ENCODE measurements at places on chromosomes 1 and 21.

- DNase-seq, result peak; percentile 91
These were observed 7.6 kb upstream of the IL22RA1 start for GRCh38 chr1:24150234-24151174.

DNA sequence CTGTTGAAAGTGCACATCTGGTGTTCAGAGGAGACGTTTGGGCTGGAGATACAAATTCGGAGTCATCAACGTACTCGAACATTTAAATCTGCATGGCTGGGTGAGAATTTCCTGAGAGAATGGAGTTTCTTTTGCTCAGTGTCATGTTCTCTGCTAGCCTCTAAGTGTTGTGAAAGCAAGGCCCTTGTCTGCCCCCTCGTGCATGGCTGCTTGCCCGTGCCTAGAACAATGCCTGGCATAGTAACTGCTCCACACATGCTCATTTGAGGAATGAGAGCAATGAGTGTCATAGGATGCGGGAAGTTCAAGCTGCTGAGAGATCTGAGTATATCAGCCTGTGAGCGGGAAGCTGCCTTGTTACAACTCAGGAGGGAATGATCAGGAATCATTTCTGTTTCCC is 171.1 kb upstream of the CSF3R start:
- no peak for DNase-seq

- DNase-seq, result no peak
These were observed 624.4 kb upstream of the PLXNA2 start for GRCh38 chr1:208868554-208868953.

- no peak for DNase-seq
These were observed 17.7 kb downstream of the FAF1 start for GRCh38 chr1:50942334-50942733.

DNA sequence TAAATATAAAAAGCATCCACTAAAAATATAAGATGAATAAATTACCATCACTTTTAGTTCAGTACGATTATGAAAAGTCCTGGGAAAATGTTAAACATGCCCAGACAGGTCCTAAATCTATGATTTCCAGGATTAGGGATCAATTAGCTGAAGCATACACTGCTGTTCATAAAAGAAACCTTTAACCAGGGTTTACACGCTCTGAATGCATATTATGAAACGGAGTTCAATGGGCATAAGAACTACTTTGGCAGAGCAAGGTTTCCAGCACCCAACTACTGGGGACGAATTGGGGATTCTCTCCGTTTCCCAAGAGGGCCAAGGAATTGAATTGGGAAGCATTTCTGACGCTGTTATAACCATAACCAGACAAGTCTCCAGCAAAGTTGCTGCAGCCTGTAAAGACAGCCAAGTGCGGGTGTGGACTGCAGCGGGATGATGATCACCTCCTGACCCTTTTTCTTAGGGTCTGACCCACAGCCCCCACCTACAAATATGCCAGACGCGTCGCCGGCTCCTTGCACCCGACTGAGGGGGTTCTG is 1.6 kb downstream of the SLC30A1 start:
- no peak for DNase-seq

GRCh38 chr1:59329412-59330053 is 32.6 kb downstream of the FGGY start:
- no peak for DNase-seq

DNA sequence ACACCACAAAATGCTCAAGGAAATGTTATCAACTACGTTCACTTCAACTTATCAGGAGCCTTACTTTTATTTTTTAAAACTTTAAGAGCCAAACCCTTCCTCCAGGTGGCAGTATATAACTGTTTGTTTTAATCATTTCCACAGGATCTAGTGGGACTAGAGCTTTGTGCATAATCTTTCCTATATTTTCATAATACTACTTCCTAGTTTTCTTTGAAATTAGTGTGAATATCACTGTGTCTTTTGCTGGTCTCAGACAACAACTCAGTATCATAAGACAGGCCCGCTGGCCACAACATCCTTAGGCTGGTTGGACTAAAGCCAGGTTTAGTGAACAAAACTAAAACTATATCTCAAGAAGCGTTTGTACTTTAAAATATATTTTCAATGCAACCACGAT is 145.5 kb downstream of the TIAM1 start:
- DNase-seq, result no peak

DNA sequence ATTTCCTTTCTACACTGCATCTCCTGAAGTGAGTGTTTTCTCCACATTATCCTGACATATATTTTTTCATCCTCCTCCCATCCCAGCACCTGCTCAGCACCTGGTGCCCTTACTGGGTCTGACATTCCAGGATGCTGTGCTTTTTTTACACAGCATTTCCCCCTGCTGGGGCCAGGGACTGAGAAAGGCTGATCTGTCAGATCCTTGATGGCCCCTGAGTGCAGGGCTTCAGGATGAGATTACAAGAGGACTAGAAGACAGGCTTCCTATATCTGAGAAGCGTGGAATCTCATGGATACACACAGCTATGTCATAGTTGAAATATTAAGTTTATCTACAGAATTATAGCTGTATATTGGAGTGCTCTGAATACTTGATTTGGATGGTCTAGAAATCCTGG is 24.4 kb downstream of the RCAN1 start:
- no peak for DNase-seq

GRCh38 chr21:31218830-31219608 is 125.0 kb downstream of the TIAM1 start:
- no peak for DNase-seq

GRCh38 chr1:159986093-159986492 is 32.1 kb upstream of the SLAMF9 start:
- no peak for DNase-seq

- no peak for DNase-seq
These were observed 9.0 kb downstream of the RPF1 start for GRCh38 chr1:84488107-84488506.

GRCh38 chr21:37936010-37936785 is 19.9 kb upstream of the KCNJ6 start:
- no peak for DNase-seq

DNA sequence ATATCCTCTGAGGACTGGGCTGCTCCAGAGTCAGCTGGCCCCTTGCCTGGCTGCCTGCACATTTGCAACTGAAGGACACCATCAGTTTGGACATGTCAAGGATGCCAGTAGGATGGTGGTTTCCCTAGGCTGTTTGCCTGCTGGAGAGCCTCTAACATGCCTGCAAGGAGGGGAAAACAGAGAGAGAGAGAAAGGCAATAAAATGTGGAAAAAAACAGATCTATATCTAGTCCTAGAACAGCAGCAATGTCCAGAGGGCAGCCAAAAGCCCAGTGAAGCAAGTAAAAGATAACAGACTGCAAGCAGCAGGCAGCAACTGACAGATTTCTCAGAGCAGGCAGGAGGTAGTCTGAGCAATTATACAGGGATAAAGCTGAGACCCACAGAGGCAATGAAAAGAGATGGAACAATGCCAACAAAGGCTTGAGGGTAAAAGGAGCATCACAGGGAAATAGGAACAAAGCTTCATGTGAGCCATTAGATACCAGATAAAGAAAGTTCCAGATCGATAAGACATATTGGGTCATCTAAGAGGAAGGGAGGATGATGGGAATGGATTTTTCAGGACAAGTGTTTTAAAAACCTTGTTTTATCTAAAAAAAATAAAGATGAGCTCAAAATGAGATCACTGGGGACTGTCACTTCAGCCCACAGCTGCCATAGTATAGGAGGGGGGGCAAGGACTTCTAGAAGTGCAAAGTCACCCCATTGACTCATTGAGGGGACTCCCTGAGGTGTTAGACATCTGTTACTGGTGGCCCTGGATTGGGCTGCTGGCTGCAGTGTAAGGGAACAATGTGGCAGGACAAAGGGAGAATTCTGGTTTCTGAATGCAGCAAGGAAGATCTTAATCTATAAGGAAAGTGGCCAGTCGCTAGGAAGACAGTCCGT is 38.6 kb upstream of the GADD45A start:
- DNase-seq, result no peak

- no peak for DNase-seq
These were observed 83.4 kb downstream of the ATF6 start for GRCh38 chr1:161849518-161849917.

GRCh38 chr1:40638097-40639036 is 27.1 kb downstream of the RIMS3 start:
- no peak for DNase-seq

GRCh38 chr21:23008601-23009202 is 2010.5 kb downstream of the NCAM2 start:
- no peak for DNase-seq

GRCh38 chr21:37342046-37342632 is 24.4 kb upstream of the DYRK1A start:
- no peak for DNase-seq

GRCh38 chr1:246213502-246213901 is 293.6 kb downstream of the SMYD3 start:
- no peak for DNase-seq

- DNase-seq, result no peak
These were observed 115.6 kb upstream of the KAZN start for GRCh38 chr1:14482784-14483450.

GRCh38 chr1:145972580-145972979 is 8.1 kb downstream of the POLR3GL start:
- DNase-seq, result no peak

DNA sequence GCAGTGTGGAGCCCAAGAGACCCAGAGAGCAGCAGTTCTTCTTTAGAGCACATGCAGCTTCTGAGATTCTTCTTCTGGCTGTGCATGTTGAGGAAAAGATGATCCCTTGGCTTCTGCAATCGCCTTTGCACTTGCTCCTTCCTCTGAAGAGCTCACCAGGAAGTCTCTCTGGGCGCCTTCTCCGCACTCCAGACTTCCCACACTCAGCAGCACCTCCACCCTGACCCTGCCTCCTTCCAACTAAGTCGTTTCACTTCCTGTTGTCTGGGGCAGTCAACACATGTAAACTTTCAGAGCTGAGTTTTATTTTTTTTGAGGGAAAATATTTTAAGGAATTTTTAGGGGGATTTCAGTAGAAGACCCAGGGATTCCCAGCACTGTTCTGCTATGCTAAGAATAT is 73.4 kb upstream of the F3 start:
- no peak for DNase-seq

DNA sequence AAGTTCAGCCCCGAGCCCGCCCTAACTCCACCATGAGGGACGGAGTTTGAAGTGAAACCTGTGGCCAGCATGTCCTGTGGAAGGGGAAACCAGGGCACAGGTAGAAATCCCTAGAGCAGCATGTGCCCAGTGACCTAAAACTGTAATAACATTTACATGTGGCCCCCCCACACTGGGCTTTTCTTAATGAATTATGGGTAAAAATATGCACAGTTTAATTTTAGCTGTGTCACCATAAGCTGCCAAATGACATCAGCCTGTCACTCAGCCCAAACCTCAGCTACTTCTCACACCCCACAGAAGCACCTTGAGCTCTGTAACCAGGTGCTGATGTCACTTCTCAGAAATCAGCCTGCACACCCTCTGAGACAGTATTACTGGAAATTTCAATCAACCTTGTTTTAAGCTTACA is 50.0 kb upstream of the SLC19A1 start:
- DNase-seq, result peak; percentile 80

GRCh38 chr1:22117238-22117637 is 25.7 kb downstream of the WNT4 start:
- no peak for DNase-seq

- DNase-seq, result no peak
These were observed 7.4 kb upstream of the IRF2BP2 start for GRCh38 chr1:234617131-234617985.

DNA sequence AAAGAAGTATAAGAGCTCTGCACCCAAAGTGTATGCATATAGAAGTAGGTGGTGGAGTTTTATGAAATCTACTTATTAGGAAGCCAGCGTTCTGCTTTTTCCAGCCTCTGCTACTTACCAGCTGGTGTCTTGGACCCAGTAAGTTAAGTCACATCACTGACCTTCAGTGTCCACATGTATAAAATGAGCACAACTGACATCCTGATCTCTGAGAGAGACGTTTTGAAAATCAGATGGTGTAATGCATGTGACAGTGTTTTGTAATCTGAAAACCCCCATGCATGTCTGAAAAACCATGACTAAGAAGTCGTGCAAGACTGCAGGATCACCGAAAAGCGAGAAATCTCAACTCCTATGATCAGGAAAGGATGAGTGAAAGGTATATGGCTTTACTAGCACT is 2.0 kb downstream of the CR1 start:
- DNase-seq, result no peak

GRCh38 chr1:203424861-203425662 is 50.5 kb upstream of the PRELP start:
- DNase-seq, result no peak

DNA sequence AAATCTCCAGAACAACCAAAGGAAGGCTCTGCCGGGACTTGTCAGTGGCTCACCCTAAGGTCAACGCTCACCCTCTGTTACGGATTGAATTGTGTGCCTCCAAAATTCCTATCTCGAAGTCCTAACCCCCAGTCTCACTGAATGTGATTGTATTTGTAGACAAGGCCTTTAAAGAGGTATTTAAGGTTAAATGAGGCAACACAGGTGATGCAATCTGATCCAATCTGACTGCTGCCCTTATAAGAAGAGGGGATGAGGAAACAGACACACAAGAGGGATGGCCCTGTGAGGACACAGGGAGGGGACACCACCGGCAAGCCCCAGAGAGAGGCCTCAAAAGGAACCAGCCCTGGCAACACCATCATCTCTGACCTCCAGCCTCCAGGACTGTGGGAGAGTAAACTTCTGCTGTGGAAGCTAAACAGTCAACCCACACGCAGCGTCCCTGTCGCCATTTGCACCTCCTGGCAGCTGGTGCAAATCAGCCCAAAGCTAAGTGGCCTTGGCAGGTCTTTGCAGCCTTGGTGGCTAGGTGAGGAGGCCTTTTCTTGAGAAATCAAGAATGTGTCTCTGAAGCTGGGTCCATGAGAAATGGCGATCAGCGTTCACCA is 24.2 kb downstream of the UBASH3A start:
- no peak for DNase-seq
